C1 segment of cervical spinal cord (tissue), 14 donors: ENCODE measurements at places on chromosomes 2 and 18.

- DNase-seq: no peak
Observed at GRCh38 chr2:52079602-52080001, 1047.7 kb upstream of the NRXN1 start.

- DNase-seq: peak; percentile 34
Observed at GRCh38 chr18:43587538-43588153, 310.4 kb upstream of the SYT4 start.

GRCh38 chr2:6412533-6413091, 453.1 kb downstream of the CMPK2 start:
- DNase-seq: no peak

DNA sequence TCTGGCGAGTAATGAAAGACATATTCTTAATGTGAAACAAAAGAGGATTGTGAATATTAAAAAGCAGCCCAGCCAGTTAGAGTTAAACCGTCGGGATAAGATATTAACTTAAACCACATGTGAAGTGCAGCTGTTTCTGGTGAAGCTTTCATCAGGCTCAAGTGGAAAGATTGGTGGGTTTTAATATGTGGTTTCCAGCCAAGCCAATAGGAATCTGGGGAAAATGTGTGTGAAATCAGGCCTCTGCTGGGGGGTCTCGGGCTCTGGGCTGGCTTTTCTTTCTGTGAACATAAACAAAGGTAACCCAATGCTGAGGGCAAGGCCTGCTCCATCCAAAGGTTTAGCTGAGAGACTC, 279.6 kb downstream of the SLC4A3 start:
- DNase-seq: no peak

GRCh38 chr2:202049840-202050239, 16.2 kb downstream of the FZD7 start:
- DNase-seq: no peak

- DNase-seq: no peak
Observed at GRCh38 chr18:48675912-48676311, 137.1 kb downstream of the CTIF start.

DNA sequence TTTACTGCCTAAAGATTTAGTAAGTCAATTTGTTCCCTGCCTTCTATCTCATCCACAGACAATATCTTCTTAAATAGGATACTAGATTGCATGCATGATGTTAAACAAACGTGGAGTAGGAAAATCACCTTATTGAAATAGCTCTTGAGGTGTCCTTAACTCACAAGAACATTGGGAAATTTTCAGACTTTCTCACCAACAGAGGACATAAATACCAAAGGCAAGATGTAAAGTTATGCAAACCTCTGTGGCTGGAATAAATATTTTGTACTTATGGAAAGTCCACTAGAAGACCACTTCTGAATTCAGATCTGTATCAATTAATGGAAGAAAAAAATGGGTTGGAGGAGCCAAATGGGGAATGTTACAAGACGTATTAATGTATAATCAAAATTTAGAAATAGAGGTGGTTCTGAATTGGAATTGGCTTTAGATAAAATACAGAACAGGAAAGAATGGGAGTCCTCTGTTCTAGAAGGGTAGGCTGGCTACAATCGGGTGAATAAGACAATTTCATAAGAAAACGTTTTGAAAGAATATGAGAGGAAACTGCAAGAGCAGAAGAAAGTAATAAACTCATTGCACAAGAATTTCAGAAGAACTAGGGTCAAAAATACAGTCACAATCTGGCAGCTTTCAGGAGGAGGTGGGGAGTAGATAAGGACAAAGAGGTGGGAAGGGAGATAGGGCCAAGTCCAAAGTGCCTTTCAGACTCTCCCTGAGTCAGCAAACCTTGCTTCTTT, 69.3 kb upstream of the FN1 start:
- no peak for DNase-seq

- peak; percentile 21 for DNase-seq
Observed at GRCh38 chr18:37393221-37393827, 172.3 kb downstream of the CELF4 start.
